ENCODE measurements at places on chromosomes 2 and 18.

DNA sequence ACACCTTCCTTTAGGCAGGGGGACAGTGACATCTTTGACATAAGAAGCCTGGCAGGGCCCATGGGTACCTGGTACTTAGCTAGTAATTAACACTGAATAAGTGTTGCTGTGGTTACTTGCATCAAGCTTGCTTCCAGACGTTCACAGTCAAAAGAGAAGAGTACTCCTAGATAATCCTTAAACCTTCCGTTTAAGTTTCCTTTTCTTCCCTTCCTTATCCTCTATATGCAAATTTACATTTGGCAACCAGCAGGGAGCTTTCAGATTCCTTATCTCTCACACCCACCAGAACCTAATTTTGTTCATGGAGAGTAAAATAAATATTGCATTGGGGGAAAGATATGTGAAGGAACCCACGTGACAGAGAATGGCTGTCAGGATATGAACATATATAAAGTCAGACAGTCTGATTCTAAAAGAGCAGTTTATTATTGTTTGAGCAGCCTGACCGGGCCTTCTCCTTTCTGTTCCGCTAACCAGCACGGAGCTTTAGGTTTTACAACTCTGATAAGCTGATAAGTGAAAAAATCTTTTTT lies 7.8 kb upstream of the RAB31 start:
- DNase-seq, result no peak

- no peak for DNase-seq
These were observed 55.9 kb upstream of the HPCAL1 start for GRCh38 chr2:10246831-10247230.

- DNase-seq, result no peak
These were observed 1.7 kb downstream of the LYPD1 start for GRCh38 chr2:132668189-132668823.

DNA sequence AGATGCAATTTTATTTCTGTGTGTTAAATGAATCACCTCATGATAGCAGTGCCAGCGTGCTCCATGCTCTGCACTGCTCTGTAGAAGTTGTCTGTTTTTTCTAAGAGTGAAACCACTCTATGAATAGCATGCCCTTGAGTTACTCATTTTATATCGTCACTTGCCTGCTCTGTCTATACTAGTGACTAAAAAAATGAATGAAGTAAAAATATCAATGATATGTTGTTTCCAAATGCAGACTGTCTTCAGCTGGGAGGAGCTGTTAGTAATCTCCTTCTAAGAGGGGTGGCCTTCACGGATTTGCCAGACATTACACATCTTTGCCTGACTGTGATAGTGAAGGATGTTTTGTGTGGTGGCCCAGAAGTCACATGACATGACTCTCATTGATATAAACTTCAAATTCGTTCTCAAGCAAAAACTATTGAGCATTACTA lies 852.1 kb downstream of the CNTNAP5 start:
- no peak for DNase-seq

GRCh38 chr2:232444409-232445148 lies 11.4 kb upstream of the ALPI start:
- peak; percentile 12 for DNase-seq

- DNase-seq, result no peak
These were observed 33.7 kb downstream of the MREG start for GRCh38 chr2:215979620-215980019.

- no peak for DNase-seq
These were observed 80.0 kb downstream of the CCDC93 start for GRCh38 chr2:117933884-117934354.

- no peak for DNase-seq
These were observed 424.8 kb upstream of the ZEB2 start for GRCh38 chr2:144944546-144945220.

DNA sequence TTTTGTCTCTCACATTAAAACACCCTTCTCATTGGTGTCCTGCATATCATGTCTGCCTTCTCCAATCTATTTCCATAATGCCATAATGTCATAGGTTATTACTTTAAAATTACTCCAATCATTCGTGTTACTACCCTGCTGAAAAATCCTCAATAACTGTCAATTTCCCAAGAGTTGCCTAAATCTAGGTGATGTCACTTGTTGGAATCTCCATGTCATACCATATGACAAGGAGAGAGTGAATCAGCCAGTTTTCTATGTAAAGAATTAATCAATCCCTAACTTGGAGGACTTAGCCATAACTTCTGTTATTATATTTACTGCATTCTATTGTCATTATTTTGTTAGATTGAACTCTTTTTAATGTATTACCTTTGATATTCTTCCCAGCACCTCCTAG lies 62.5 kb downstream of the PHLPP1 start:
- DNase-seq, result no peak

- DNase-seq, result no peak
These were observed 605 bp downstream of the WNT6 start for GRCh38 chr2:218859988-218860831.

DNA sequence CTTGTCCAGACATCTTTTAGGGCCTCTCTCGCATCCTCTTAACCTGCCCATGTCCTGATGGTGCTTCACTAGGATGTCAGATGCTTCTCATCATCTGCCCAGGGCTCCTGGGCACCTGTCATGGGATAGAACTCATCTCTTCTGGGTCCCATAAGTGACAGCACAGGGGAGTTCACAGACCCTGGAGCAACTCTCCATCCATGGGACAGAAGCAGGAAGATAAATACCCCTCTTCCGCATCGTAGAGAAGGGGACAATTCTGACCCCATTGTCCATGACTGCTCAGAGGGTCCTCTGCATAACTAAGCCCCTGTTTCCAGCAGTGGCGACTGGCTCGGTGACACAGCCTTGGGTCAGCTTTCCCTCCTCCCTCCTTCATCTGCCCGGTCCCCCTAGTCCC lies 82.3 kb downstream of the TWIST2 start:
- no peak for DNase-seq

DNA sequence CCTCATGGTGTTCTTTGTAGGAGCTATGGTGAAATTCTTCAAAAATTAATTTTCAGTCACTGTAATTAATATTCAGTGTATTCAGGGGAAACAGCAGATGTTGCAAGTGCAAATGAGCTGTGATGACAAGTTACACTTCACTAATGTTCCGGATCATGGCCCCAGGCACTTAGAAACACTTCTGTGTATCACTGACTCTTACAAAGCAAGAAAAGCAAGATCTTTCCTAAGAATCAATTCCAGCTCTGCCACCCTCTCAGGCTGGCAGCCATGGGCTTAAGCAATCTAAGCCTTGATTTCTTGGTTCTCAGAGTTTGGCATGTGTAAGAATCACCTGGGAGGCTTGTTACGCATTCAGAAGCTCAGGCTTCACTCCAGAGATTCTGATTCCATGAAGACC lies 78.0 kb downstream of the MARCHF4 start:
- DNase-seq, result no peak

DNA sequence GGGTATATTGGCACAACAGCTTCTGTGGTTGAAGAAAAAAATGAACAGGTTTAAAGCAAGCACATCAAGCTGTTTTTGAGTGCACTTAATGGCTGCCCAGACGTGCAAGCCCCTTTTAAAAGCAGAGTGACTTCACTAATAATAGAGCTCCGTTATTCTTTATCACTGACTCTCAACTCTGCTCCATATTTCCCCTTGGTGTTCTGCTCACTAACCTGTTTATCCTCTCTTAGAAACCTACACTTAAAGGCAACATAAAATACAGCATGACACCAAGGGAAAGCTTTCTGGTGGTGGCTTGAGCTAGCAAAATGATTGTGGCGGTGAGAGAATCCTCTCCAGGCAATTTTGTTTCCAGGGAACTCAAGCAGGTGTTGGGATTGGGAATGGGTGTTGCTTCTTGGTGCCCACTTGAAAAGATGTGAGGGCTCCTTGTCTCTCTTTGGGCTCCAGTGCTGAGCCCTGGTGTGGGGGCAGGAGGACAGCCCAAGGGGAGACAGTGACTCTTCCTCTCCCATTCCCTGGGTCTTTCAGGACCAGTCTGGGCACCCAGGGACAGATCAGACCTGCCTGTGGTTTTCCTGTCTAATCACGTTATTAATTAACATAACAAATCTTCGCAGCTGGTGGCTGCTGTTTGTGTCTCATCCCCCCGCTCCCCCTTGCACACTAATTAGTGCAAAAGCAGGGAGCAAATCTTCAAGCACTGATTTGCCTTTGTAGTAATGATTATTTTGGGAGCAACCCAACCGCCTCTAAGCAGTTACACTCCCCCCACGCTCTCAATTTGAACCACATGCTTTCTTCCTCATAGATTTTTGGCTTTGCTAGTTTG lies 289.4 kb upstream of the CXCR4 start:
- no peak for DNase-seq

- no peak for DNase-seq
These were observed 26.1 kb upstream of the CYP26B1 start for GRCh38 chr2:72173640-72174321.

- no peak for DNase-seq
These were observed 258.6 kb downstream of the CAMKMT start for GRCh38 chr2:44620189-44620990.

DNA sequence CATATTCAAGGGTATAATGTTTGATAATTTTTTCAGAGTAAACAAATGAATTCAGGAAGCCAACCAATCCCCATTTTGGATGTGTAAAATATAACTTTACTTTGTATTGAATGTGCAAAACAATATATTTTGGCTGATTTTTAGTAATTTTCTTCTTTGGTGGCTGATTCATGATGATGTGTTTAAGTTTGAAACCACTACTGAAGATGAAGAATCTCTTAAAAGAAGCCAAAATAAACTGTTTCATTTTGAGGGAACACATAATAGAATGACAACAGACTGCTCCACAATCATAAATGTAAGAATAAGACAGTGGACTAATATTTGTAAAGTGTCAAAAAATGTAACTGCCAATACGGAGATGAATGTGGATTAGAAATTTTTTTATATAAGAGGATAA lies 52.5 kb upstream of the TRIM43 start:
- no peak for DNase-seq

GRCh38 chr2:179913809-179914208 lies 52.4 kb upstream of the ZNF385B start:
- DNase-seq, result no peak

GRCh38 chr2:187994464-187995331 lies 297.0 kb upstream of the GULP1 start:
- no peak for DNase-seq

DNA sequence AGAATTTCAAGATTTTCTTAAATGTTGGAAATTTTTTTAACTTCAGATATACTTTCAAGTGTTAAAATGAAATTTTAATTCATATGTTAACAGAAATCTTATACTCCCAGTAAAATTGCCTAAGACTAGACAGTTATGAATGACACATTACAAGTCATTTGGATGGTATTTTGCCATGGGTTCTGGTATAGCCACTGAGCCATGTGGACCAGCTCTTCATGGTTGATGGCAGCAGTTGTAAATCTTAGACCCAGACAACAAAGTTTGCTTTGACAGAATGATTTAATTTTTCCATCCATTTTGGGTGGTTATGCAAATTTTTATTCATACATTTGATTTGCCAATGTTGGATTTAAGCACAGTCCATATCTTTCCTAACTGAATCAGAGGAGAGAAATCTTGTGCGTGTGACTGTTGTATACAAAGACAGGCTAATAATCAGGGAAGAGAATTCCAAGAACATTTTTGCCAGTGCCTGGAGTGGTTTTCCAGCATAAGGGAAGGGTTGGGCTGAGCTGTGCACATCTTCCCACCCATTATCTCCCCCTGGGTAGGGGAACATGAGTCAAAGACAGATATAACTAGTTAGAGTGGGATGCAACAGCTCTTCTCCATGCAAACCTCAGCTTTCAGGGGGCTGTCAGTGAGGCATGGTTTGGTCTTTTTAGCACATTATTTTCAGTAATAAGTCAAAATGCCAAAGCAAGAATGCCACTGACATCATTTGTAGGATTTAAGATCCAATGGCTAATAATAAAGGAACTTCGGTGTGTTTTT lies 28.1 kb upstream of the INPP4A start:
- DNase-seq, result no peak

GRCh38 chr2:119455066-119455718 lies 23.5 kb downstream of the TMEM37 start:
- no peak for DNase-seq

- DNase-seq, result no peak
These were observed 78.4 kb upstream of the FZD7 start for GRCh38 chr2:201955231-201955630.

GRCh38 chr2:237143118-237143517 lies 57.4 kb downstream of the COPS8 start:
- no peak for DNase-seq

GRCh38 chr2:15182275-15182674 lies 378.9 kb downstream of the NBAS start:
- DNase-seq, result no peak

- no peak for DNase-seq
These were observed 32.4 kb downstream of the TMEM87B start for GRCh38 chr2:112087346-112088020.

DNA sequence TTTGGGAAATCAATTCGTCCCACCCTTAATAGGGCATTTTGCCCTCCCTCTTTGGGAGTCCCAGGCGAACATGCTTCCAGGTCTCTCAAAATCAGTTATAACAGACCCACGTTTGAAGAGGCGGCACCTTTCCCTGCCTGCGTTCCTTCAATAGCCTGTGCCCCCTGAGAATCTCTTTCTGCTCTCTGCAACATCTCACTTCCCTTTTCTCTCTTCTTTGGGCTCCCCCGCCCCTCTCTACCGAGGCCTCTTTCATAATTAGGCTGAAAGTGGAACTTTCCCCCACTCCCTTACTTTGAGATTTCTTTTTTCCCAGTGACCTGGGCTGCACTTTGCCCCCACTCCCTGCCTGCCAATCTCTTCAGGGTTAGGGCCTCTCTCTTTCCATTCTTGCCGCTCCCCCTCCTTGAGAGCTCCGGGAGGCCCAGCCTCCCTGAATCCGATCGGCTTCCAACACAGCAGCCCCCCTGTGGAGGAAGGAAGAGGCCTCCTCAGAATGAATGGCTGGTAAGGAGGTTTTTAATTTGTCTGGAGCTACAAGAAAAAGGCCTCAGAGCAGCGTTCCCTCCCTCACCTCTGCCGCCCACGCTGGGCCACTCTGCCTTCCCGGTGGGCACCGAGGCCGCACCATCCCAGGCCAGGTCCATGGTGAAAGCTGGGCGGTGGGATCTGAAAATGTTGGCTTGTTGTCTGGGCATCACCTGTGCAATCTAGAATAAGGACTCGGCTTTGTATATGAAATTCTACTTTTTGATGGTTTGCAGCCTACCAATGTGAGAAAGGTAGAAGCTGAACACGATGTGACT lies 162.6 kb upstream of the SIX3 start:
- no peak for DNase-seq

DNA sequence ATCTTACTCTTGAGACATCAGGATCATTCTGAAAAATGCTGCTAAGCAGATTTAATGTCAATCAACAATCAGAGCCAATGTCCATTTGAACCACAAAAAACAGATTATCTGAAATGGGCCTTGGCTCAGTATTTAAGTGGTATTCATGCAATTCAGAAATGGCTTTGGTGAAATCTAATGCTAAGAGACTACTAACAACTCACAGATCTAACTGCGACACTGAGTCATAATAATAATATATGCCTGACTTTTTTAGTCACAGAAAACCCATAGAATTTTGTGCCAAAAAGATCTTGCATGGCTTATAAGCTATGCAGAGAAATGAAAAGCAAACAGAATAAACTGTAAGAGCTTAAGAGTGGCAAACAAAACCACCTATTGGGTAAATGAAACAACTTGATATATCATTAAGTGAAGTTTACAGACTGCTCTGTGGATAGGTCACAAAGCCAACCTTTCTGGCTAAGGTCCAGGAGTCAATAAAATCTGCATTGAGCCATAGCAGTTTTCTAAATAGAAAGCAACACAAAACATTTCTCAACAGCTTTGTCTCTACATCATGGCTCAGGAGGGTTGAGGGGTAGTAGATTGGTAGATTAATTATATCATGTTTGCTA lies 234.3 kb downstream of the LRATD1 start:
- DNase-seq, result no peak

- DNase-seq, result no peak
These were observed 76.6 kb downstream of the COBLL1 start for GRCh38 chr2:164764996-164765395.

- no peak for DNase-seq
These were observed 19.2 kb upstream of the SIGLEC15 start for GRCh38 chr18:45806226-45806625.

All from stimulated activated CD8-positive, alpha-beta memory T cell treated with anti-CD3 and anti-CD28 coated beads, Interleukin-4, amount 100 ng/mL, for 4 hours (primary cell).